ENCODE measurements at places on chromosomes 5 and 9.

- DNase-seq: peak; percentile 73
Measured at GRCh38 chr5:39411061-39411460, 13.7 kb downstream of the DAB2 start.

DNA sequence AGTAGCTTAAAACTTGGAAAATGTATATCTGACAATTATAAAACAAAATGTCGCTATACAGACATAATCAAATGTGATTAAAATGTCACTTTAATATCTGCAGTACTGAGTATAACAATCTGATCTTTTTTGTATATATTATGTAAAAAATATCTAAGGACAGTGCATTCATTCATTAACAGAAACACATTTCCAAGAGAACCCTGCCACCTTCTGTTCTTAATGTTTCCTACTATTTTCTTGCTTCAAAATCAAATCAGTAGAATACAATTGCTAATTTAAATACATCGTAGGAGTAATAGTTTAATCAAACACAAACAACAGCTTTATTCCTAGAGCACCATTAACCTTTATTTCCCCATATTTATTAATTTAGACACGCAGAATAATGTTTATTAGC lies 142.6 kb upstream of the ST8SIA4 start:
- DNase-seq: no peak

DNA sequence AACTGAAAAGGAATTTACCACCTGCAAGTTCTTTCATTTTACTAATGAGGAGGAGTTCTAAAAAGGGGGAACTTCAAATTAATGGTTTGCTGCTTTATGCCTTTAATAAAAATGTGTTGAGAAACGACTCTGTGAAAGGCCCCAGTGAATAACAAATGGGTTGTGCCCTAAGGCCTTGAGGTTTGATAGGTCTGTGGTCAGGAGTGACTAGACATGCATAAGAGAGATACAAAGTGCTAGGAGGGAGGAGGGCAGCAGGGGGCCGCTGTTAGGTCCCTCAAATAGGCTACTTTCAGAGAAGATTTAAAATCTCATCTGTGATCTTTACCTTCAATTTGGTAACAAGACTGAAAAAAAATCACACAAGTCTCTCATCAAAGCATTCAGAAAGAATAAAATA lies 58.3 kb downstream of the FAM81B start:
- no peak for DNase-seq

DNA sequence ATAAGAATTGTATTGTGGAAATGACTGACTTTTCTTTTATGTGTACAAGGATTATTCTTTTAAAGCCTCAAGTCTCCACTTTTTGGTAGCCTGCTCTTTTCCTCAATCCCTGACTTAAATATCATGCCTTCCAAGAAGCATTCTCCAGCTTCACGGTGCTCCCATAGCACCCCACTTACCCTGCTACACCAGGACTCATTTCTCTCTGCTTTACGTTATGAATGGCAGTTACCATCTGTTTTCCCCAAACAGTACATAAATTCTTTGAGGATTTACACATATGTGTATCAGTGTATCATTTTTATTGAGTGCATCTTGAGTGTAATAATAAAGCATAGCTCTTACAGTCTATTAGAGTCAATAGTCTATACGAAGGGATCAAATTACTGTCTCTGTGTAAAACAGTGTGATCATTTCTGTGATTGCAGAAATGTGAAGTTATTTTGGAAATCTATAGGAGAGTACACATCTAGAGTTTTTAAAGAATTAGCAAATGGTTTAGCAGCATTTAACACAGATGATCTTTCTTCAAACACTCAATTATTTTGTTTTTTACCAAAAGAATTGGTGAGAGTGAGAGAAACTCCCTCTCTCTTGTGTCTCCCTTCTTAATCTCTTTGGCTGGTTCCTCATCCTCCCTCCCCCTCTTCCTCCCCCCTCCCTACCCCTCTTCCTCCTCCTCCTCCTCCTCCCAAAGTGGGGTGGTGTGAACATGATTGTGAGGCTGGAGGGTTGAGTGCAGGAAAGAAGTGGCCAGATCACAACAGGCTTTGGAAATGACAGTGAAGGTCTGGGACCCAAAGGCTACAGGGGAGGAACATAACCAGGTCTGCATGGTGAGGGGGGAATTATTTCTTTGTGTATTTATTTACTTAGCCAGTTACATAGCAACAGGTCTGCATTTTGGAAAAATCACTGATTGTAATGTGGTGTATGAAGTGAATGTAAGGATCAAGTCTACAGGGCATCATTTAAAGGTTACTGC lies 27.6 kb upstream of the ECM2 start:
- peak; percentile 18 for DNase-seq

- DNase-seq: peak; percentile 48
Measured at GRCh38 chr9:105475302-105475701, 27.5 kb downstream of the FSD1L start.

DNA sequence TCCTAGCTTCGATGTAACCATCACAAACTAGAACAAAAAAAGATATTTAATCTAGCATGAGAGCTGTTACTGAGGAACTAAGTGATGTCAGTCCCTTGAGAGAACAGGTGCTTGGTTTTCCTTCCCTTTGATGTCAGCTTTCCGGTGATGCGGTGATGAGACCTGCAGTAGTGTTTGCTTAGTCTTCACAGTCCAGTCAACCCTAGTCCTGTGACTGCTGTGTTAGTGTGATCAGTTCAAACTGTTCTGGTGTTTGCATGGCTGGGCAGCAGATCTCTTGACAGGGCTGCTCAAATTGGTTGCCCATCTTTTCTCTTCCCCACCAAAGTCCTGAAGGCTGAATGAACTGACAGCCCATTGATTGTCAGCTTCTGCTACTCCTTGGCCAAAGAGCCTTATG lies 608.6 kb upstream of the DAB2 start:
- DNase-seq: no peak

DNA sequence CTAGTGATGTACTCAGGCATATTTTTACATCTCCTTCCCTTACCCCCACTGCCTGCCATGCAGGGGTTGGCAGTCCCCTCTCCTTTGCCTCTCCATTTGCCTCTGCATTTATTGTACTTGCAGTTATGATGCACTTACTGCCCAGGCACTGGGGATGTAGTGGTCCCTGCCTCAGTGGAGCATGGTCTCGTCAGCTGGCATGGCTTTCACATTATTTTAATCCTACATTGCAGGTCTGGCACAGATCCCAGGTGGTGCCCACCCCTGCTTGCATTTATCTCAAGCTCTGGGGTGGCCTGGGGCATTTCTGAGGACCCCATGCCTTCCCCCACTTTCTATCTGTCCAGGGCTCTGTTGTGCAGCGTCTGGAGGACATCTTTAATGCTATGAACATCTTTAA lies 23.2 kb upstream of the PITX1 start:
- DNase-seq: no peak

DNA sequence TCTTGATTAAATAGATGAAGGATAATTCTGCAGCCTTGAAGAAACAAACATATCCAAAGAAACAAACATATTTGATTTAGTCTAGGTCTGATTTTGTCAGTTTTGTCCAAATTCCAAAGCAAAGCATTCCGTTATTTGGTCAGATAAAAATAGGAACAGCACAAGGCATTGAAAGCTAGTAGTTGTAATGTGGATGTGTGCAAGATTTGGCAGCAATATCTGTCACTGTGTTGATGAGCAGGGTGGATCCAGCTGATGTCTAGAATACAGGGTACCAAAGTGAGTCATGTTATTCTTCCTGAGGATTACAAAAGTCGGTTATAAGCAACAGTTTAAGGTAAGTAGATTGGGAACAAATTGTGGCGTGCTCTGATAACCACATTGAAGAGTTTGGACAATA lies 69.3 kb upstream of the PLPPR1 start:
- DNase-seq: no peak

GRCh38 chr9:130669965-130670364 lies 5.6 kb downstream of the PRDM12 start:
- DNase-seq: no peak

- peak; percentile 41 for DNase-seq
Measured at GRCh38 chr5:93580927-93581445, at the start of gene NR2F1-AS1. Gene NR2F1-AS1, minus strand, starts transcription at chr5:93581219.

GRCh38 chr9:70092190-70092589 lies 48.5 kb downstream of the MAMDC2 start:
- DNase-seq: no peak

DNA sequence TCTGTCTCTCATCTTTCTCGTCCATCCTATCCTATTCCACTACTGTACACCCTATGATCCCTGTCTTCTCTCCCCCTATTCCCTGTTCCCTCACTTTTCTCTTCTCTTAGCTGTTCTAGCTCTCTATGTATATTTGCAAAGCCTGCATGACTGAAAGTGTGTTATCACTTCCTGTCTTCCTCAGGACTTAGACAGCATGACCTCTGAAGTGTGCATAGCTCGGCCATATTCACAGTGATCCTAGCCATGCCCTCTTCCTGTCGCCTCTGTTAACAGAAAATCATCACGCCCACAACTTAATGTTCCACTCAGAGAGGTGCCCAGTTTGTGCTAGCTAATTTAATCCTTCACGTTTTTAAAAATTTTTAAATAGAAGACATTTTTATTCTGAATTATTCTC lies 35.8 kb upstream of the CDH6 start:
- no peak for DNase-seq

GRCh38 chr5:32600054-32600622 lies 14.8 kb downstream of the SUB1 start:
- DNase-seq: peak; percentile 96

DNA sequence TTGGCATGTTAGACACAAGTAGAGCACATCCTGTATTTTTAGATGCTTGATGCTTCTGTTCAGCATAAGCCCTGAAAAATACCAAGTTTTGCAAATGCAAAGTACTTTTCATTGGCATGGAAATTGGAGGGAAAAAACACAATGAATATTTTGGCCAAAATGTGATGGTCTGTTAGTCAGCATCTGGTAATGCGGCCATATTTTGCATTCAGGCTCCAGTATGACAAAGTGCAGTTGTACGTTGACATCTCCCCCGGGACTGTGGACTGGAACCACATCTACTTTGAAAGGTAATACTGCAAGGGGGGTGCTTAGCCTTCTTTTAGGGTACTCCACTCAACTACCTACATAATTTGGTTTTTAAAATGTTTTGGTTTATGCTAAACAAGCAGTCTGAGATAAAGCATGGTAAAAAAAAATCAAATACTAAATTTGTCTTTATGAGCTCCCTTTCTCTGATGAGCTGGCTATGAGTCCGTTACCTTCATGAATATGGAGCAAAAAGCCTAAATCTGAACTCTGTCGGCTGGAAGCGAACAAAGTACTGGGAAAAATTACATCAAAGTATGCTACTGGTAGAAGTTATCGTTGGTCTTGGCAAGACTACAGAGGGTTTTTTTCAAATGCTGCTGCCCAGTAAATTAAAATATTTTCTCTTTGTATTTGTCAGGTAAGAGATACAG lies 297.0 kb downstream of the ARHGEF28 start:
- no peak for DNase-seq

DNA sequence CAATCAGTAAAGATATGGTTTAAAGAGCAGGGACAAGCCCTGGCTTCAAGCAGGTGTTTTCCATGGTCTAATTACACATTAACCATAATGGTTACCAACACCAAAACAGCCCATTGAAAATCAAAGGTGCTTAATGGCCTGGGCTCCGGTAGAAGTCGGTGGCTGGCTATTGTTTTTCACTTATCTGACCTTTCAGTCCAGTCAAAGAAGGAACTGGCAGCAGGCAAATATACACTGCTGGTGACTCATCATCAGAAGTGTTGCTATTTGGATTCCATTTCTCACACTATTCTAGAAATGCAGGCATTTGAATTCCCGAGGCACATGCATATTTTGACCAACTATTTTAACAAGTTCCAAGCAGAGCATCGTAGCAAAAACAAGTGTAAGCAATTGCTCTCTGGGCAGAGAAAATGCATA lies 26.3 kb upstream of the GABRP start:
- peak; percentile 48 for DNase-seq

- DNase-seq: no peak
Measured at GRCh38 chr9:91243029-91243428, 118.7 kb downstream of the AUH start.

DNA sequence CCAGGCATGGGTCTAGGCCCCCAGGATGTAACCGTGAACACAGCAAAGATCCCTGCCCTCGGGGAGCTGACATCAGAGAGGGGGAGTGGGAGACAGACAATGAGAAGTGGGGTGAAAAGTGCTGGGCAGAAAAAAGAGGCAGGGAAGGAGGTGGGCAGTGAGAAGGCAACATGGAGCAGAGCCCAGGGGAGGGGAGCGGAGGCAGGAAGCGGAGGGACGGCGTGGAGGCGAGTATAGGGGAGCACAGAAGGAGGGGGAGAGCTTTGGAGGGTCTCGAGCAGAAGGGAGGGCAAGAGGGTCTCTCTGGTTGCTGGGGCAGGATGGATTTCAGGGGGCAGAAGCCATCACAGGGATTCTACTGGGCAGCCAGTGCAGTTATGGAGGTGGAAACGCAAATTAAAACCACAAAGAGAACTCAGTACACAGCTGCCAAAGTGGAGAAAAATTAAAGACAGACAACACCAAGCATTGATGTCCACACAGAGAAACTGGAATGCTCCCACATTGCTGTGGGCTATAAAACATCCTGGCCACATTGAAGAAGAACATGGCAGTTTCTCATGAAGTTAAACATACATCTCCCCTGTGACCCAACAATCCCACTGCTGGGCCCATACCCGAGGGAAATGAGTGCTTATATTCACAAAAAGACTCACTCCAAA lies 21.1 kb upstream of the LAMC3 start:
- DNase-seq: peak; percentile 56

DNA sequence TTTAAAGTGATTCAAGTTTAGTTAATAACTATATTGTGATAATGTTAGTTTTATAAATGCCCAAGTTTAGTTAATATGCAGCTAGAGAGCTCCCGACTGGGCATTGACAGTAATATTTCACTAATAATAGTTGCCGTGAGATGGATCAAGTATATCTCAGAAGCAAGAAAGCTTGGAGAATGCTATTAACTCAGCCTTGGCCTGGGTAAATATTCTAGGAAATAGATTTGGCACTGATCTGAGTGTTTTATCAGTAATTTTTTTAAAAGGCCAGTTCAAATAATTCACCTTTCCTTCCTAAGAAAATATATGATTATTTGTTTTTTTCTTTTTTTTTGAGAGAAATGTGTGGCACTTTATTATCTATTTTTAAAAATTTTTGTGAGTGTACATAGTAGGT lies 305.3 kb downstream of the CSNK1G3 start:
- no peak for DNase-seq

DNA sequence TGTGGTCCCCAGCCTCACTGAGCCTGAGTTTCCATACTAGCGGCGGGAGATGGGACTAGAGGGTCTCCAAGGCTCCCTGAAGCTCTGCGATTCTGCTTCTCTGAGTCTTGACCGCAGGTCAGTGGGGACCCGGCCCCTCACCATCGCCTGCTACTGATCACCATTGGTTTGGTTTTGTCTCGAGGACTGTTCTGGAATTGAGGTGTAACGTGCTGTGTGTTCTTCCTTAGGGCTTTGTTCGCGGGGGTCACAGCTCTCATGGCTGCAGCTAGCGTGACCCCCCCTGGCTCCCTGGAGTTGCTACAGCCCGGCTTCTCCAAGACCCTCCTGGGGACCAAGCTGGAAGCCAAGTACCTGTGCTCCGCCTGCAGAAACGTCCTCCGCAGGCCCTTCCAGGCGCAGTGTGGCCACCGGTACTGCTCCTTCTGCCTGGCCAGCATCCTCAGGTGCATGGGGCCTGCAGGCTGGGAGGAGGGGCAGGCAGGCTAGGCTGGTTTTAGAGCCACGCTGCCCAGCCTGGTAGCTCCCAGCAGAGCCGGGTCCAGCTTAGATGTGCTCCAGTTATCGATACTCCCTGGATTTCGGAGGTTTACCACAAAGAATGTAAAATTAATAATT lies 12.3 kb downstream of the TRAF2 start:
- no peak for DNase-seq
